NCI-H1930 (cell line): ENCODE measurements at places on chromosomes 1 and 21.

- no peak for DNase-seq
Observed at GRCh38 chr1:156443286-156443685, 57.3 kb downstream of the MEF2D start.

GRCh38 chr1:118304722-118305359, 119.8 kb upstream of the SPAG17 start:
- no peak for DNase-seq

DNA sequence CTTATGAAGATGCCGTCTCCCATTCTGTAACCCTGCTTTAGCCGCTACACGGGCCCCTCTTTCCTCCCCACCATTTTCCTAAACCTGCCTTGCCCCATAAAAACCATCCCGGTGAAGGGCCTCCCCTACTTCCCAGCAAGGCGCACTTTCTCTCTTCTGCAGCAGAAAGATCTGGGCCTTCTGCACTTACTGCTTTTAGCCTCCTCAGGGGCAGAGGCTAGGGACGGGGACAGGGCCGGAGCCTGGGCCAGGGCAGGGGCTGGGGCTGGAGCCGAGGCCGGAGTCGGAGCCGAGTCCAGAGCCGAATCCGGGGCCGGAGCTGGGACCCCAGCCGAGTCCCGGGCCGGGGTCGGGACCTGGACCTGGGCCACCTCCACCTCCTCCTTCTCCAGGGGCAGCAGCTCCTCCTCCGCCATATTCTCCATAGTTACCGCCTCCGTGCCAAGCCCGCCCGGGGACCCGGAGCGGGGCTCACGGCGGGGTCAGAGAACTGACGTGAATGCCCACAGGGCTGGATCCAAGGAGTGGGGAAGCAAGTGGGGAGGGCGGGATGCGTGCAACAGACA, 382 bp downstream of the TRMT1L start:
- no peak for DNase-seq

GRCh38 chr1:227907439-227908015, 40.2 kb downstream of the WNT9A start:
- DNase-seq, result no peak

- DNase-seq, result no peak
Observed at GRCh38 chr1:160211046-160211790, 6.0 kb downstream of the PEA15 start.

GRCh38 chr1:30388386-30388785, 335.0 kb downstream of the MATN1 start:
- no peak for DNase-seq

- no peak for DNase-seq
Observed at GRCh38 chr1:183259924-183260323, 73.9 kb downstream of the LAMC2 start.

- no peak for DNase-seq
Observed at GRCh38 chr1:214541206-214541605, 10.2 kb downstream of the PTPN14 start.

GRCh38 chr1:46991083-46991923, 32.2 kb upstream of the CYP4X1 start:
- no peak for DNase-seq

GRCh38 chr1:85484264-85484663, 19.3 kb upstream of the DDAH1 start:
- DNase-seq, result no peak

- no peak for DNase-seq
Observed at GRCh38 chr21:20970691-20971090, 27.5 kb upstream of the NCAM2 start.

DNA sequence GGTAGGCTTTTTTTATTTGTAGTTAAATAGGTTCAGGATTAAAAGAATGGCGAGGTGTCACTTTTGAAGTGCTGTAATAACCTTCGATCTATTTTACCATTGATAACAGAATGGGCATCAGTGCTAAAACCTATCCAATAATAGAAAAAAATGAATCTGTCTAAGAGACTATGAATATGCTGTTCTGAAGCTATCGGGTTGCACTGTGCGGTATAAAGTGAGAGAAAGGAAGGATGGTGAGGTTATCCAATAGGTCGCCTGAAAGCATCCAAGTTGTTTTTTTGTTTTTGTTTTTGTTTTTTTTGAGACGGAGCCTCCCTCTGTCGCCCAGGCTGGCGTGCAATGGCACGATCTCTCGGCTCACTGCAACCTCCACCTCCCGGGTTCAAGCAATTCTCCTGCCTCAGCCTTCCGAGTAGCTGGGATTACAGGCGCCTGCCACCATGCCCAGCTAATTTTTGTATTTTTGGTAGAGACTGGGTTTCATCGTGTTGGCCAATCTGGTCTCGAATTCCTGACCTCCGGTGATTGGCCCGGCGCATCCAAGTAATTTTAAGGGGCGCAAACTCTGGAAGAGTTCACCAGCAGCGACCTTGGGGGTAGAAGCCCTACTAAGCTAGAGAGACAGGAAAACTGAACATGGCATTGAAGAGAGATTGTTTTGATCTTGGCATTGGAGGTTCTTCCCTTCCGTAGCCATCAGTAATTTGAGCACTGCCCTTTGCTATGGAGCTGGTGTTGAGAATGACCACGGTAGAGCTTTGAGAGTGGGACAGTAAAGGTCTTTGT, 8.7 kb upstream of the MDM4 start:
- DNase-seq, result peak; percentile 62

DNA sequence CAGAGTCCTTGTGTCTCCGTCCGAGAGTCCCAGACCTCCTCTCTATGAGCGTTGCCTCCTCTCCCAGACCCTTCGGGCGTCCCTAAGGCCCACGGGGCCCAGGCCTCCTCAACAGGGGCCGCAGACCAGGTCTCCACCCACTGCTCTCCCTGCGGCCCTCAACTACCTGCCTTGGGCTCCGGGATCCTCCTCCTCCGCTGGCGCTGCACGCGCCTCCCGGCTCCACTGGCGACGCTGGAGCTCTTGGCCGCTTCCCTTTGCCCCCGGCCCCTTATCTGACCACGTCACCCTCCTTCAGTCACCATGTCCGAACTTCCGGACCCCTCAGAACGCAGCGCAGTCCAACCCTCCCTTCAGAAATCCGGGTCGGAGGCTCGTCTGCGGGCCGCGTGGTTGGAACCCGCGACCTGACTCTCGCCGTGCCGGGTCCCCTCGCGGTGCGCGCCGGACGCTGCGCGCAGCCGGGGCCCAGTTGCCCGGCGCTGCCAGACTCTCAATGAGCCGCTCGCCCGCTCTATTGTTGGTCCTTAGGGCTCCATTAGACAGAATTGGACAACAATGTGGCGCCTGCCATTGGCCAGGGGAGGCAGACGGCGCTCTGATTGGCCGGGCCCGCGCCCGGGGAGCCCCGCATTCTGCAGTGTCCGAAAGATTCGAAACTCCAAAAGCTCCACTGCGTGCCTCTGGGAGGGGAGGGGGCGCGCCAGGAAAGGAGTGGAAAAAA, at the start of gene DMRTA2:
DMRTA2 (minus strand) TSS at position 498 of the 724 bp plus-strand sequence. CDS start 1,907 bp downstream, outside the sequence.
- DNase-seq, result peak; percentile 56

DNA sequence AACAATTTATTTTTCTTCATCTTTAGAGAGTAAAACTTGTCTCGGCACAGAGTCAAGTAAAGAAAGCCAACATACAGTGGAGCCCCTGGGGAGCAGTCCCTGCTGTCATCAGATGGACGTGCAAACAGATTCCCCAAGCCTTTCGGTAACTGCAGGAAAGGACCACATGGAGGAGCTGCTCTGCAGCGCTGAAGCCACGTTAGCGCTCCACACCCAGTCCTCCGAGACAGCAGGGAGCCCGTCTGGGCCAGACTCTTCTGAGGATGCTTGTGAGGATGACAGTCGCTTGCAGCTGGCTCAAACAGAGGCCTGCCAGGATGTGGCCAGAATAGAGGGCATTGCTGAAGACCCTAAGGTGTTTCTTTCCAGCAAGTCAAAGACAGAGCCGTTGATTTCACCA, 77.1 kb upstream of the SCCPDH start:
- DNase-seq, result peak; percentile 7

DNA sequence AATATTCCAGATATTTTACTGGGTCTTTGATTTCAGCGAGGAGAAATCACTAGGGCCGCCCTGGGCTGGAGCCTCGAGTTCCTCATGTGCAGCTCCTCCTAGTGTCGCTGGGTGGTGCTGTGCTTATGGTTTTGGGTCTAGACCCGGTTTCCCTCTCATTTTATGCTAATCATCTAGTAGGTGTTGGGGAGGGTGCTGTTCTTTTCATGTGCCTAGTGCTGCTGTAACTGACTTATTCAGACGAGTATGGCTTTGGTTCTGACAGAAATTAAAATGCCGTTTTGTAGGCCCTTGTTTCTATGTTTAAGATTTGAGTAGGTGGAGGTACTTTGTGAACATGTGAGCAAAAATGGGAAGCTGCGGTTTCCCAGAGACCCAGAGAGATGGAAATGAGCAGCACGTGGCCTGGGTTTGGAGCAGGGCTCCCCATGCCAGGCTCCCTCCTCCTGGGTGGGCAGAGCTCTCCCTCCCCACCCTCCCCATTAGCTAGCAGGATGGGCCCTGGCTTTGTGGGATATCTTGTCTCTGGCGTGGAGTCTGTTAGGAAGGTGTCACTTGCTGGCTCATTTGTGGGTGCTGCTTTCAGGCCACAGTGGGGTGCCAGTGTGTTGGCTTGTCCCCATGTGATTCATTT, 74.0 kb upstream of the GPR88 start:
- no peak for DNase-seq

- no peak for DNase-seq
Observed at GRCh38 chr21:36695283-36695634, 3.7 kb upstream of the SIM2 start.

GRCh38 chr1:43359696-43360095, 915 bp downstream of the CDC20 start:
- DNase-seq, result no peak

DNA sequence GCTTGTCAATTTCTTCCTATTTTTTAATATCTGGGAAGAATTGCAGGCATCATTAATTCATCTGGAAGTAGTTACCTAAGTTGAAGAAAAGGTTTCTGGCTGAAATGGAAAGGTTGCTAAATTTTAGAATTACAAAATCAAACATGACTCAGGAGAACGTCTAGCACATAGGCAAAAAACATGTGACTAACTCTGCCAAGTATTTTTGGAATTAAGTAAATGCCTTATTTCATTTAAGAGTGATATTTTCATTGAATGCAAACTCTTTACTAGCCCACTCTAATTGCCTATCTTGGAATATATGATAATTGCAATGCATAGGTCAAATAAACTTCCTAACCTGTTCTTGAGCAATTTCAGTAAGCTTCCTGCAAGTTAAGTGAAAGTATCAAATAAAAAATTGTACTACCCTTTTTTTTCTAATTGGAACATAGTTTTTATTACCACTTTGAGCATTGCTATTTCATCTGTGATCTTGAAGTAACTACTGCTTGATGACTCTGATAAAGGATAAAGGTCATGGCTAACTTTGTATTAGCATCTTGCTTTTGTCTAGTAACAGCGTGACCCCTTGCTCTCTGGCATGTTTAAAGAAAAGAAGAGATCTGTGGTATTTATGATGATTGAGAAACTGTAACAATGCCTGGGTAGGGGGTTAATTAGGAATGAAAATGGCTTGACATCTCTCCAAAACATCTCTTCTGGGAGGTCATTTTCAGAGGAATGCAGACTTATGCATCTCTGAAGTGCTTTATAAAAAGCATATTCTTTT, 208.3 kb upstream of the NCAM2 start:
- DNase-seq, result no peak

- no peak for DNase-seq
Observed at GRCh38 chr21:43613755-43614638, 45.3 kb downstream of the HSF2BP start.

DNA sequence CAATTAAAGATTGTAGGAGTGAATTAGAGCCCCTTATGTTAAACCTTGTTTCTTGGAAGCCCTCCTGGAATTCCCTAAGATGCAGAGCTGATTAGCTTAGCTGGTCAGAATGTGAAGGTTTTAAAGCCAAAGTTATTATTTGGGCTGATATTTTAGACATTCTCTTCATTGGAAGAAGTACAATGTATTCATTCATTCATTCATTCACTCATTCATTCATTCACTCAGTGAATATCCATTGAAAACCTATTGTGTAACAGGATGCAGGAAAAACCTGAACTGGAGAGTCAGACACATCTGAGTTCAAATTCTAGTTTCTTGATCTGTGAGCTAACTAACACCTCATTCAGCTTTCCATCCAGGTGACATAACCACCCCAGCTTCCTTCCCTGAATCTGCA, 29.7 kb downstream of the DDR2 start:
- no peak for DNase-seq

- DNase-seq, result no peak
Observed at GRCh38 chr1:80413969-80414368, 1386.8 kb upstream of the ADGRL2 start.

DNA sequence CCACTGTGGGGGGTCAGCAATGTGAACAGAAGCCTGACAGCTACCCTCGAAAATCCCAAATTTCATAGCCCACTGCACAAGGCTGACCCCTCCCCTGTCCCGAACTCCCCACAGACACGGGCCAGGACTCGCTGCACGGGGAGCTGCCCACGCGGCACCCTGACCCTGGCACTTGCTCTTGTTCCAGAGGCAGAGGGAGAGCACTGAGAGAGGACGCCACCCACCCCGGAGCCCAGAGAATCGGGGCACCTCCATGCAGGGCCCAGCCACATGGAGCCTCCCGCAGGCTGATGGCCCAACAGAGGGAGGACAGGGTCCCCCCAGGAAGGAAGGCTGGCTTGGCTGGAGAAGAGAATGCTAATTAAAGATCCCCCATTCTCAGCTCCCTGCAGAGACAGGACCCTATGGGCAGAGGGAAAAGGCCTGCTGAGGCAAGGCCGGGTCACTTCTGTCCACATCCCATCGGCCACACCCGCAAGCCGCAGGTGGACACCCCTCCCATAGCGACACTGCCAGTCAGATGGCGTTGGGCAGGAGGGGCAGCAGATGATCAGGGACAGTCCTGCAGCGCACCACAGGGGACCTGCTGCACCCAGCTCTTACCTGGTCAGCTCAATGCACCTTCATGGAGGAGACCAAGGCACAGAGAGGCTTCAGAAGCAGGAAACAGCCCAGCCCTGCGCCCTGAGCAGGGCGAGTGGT, 136.9 kb downstream of the NPHP4 start:
- no peak for DNase-seq

GRCh38 chr1:62269851-62270495, 49.3 kb downstream of the KANK4 start:
- DNase-seq, result no peak

DNA sequence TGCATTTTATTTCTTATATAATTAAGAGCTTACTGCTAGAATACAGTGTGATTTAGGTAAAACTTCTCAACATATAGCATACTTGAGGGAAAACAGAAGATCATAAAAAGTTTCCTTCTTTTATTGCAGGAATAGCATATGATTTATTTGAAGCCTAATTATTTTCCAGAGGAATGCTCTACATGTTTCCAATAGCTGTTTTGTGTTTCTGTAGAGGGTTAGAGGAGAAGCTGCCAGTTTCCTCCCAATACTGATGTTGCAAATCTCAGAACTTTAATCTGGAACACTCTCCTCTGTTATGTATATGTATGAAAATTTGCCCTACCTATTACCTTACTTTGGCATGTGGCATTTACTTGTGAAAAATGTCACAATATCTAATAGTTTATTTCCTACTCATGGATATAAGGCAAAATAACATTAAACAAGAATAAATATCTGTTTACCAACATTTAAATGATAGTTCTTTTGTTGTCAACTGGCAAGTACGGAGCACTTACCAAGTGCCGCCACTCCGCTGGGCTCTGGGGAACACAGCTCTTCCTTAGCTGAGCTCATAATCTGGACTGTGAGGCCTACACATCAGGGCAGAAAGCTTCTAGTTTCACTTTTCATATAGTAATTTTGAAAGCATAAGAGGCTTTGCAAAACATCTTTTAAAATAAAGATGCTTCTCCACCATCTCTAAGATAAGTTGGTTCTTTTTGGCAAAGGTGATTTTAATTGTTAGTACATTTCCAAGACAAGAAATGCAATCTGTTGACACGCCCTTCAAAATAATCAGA, 239.8 kb upstream of the C1orf105 start:
- no peak for DNase-seq
